ENCODE measurements at places on chromosomes 1 and 21.

DNA sequence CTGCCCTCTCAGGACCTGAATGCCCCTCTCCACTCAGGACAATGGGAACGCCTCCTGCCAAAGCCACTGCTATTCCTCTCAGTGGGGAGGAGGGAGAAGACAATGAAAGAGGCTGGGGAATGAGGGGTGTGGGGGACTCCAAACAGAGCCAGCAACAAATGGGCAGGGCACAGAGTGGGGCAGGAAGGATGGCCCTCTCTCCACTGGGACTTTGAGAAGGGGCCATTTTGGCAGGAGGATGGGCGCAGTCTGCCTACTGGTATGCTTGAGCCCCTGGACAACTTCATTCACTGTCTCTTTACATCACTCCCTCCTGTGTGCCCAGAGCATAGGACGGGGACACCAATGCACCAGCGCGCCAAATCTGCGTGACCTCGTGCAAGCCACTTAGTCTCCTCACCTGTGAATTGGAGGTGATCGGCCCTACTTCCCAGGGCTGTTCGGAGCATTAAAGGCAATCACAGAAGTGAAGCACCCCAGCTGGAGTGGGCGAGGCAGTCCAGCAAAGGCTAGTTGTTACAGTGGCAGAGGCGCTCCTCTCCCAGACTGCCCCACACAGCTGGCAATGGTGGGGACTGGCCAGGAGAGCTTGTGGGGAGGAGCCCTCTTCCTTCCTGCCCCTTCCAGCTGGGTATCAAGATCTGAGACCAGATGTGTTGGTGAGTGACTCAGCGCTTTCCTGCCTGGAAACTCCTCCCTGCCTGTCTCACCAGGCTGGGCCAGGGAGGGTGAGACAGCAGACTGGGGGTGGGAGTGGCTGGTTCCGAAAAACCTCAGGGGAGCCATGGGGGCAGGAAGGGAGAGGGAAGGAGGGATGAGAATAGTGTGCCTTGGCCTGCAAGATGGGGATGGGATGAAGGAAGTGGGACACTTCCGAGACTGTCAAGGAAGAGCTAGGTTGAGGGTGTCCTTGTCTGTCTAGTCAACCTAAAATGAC lies 22.4 kb upstream of the SYNC start:
- DNase-seq: no peak

- no peak for DNase-seq
Measured at GRCh38 chr1:100266741-100267140, 725 bp downstream of the RTCA start.

DNA sequence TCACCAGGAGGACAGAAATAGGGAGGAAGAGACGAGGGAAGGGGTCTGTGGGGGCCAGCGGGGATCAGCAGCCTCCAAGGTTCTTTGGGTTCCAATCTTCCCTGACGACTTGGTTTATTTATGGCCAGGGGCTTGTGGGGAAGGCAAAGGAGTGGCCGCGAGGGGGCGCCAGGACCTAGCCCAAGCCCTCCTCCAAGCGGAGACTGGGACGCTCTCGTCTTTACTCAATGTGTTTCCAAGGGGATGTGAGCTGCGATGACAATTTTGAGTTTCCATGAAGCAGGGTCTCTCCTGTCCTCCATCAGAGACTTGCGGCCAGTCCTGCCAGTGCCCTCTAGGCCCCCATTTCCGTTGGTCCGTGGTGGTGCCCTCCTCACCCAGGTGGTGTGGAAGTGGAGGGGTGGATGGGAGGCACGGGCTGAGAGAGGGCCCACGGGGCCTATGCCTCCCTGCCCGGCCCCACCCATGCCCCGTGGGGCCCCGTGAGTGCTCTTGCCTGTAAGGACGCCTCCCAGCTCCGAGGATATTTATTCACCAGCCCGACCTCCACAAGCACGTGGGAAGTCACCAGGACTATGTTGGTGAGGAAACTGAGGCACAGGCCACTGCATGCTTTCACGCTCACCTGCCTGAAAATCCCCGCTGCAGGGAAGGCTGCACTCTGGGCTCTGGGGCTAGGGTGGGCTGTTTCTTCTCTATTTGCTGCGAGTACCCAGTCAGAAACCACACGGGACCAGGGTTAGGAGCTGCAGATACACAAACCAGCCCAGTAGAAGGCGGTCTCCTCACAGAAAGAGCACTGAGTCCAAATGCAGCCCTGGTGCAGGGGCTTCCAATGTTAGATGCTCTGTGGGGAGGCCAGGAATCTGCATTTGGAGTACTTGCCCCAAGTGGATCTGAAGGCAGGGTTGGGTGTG lies 26.5 kb downstream of the DMRTB1 start:
- DNase-seq: peak; percentile 89

DNA sequence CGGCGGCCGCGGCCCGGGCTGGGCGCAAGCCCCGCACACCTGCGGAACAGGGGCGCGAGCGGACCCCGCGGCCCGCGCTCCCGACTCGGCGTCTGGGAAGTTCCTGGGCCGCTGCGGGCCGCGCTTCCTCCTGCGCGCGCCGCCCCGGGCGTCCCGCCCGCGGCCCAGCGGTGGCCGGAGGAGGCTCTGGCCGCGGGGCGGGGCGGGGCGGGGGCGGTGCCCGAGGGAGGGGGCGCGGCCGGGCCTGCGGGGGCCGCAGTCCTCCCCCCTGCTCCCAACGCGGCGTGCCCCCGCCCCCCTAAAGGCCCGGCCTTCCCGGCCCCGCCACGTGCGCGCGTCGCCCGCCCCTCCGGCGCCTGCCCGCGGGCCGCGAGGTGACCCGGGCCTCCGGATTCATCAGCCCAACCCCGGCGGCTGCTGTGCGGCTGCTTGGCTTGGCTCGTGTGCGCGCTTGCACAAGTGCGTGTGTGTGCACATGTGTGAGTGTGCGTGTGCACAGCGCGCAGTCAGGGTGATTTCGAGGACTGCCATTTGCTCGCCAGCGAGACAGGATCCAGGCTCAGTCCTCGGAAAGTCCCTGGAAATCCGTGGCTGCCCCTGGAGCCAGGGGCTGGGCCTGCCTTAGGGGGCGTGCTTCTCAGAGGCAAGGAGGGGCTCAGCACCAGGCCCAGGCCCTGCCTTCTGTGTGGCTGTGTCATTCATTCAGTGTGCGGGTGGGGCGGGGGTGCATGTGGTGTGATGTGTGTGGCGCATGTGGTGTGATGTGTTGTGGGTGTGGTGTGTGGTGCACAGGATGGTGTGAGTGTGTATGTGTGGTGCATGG lies at the start of gene C2CD2:
Gene C2CD2 (minus strand): TSS at position 188 of the 823 bp plus-strand sequence. CDS start 370 bp downstream, outside the sequence.
- DNase-seq: no peak

DNA sequence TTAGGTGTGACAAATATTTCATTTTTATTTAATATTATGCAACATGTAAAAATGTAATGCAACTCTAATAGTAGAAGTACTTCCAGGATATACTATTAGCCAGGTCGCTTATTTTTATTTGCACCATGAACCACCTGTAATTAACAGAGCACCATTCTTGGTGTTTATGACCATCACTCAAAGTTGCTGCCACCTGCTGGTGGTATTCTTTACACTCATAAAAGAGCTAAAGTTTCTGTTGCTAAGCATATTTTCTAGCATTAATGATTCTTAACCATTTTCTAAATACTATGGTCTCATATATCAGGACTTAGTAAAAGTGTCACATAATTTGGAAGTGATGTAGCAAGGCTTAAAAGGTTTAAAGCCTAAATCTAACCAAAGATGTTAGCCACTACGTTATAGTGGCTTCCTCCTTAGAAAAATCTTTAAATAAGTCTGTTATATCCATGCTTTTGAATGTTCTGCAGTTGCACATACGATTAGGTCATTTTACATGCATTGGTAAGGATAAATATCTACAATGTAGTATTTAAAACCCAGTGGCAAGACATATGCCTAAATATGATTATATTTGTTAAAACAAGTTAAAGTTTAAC lies 244.5 kb downstream of the NEGR1 start:
- DNase-seq: peak; percentile 21

- no peak for DNase-seq
Measured at GRCh38 chr21:26457817-26458216, 115.3 kb downstream of the CYYR1 start.

- no peak for DNase-seq
Measured at GRCh38 chr1:189874715-189875435, 602.8 kb downstream of the BRINP3 start.

GRCh38 chr1:242059976-242060375 lies 61.1 kb upstream of the MAP1LC3C start:
- no peak for DNase-seq

DNA sequence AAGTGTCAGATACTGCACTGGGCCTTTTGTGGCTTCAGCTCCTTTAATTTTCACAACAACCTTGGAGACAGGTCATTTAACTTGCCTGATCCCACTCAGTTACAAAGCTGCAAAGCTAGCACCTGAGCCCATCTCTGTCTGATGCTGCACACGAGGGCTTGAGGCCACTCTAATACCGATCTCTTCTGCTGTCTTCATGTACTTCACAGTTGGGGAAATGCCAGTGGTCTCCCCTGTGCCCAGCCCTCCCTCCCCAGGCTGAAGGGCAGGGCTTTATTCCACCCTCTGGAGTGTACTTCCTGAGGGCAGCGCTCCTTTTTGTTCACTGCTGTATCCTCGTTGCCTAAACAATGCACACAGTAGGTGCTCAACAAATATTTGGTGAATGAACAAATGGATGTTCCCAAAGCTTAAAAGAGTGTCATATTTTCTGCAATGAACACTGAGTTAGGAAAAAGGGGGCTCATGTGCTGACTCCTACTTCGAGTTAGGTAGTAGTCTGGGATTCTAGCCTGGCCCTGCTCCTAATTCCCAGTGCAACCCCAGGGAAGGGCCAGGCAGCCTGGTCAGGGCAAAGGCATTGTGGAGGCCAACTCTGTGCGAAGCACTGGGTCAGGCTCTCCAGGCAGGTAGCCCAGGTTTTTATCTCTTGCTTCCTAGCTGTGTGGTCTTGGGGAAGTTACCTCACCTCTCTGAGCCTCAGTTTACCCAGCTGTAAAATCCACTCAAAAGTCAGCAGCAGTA lies 1.1 kb downstream of the TMCO4 start:
- DNase-seq: no peak

DNA sequence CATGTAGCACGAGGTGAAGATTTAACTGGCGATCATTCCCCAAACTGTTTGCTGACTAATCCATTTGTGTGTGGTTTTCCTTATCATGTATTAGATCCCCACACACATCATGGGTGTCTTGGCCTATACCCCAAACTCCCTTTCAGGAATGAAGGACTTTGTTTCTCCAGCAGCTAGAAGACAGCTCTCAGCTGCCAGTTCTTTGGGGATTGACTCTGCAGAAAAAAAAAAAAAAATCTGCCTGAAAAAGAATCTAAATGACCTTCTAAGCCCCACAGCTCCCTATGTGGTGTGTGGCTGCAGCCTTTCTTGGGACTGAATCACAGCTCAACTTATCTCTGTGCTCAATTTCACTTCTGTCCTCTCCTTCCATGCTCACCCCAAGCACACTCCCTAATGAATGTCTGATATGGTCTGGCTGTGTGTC lies 256.3 kb upstream of the DUSP10 start:
- DNase-seq: no peak

DNA sequence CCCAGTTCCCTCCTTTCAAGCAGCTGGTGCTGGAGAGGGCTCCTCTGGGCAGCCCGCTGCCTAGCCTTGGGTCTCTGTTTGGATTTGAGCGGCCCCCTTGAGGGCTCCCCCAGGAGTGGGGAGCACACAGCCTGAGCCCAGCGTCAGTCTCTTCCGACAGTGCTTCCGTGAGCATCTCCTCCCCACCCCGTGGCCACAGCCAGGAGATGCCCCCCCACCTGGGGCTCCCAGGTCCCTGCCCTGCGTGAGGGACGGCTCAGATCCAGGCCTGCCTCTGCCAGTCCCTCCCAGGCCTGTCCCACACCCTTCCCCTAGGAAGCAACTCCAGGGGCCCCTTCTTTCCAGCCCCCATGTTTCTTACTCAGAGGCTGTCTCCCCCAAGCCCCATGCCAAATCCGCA lies 3.5 kb downstream of the SAMD11 start:
- DNase-seq: no peak

GRCh38 chr21:25759573-25759972 lies 24.8 kb downstream of the GABPA start:
- no peak for DNase-seq

GRCh38 chr21:46543306-46543705 lies 61.6 kb downstream of the S100B start:
- DNase-seq: no peak

GRCh38 chr1:89589515-89589914 lies 43.4 kb upstream of the LRRC8C start:
- DNase-seq: no peak

GRCh38 chr1:15757016-15757543 lies 1.5 kb upstream of the FBLIM1 start:
- no peak for DNase-seq

DNA sequence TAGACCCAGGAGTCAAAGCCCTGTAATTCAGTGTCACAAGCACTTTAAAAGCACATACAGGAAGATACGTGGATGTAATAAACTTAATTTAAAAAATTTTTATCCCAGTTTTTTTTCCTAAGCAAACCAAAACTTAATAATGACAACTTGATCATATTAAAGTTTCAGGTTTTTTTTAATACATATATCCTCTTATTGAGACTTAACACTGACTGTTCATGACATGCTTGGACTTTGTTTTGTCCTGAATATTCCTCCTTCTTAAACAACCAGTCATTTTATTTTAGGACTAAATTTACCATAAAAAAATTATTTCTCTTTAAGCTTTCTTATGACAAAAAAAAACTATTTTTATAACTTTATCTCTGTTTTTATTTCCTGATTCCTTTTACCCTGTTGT lies 64.1 kb downstream of the WDR4 start:
- DNase-seq: no peak

DNA sequence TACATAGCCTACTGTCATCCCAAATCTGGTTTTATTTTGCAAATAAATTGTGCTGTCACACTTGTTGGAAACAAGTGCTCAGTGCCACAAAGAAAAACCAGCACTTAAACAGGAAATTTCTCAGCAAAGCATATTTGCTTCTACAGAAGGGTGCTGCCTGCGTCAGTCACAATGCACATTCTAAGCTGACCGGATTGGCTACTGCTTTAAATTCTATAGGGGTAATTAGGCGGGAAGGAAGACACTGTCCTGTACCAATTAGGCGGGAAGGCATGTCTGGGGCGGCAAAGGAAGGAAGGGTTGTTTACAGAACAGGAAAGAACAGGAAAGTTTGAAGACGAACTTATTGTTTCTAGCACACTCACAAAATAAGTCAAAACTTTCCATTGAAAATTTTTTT lies 2.8 kb downstream of the IFI16 start:
- DNase-seq: no peak
